CD4-positive, alpha-beta T cell treated with Interleukin-1 beta for 1 hour (primary cell): ENCODE measurements at places on chromosomes 12 and 14.
A peak's percentile ranks its signal among the peaks of the same experiment; 100 is the strongest.

DNA sequence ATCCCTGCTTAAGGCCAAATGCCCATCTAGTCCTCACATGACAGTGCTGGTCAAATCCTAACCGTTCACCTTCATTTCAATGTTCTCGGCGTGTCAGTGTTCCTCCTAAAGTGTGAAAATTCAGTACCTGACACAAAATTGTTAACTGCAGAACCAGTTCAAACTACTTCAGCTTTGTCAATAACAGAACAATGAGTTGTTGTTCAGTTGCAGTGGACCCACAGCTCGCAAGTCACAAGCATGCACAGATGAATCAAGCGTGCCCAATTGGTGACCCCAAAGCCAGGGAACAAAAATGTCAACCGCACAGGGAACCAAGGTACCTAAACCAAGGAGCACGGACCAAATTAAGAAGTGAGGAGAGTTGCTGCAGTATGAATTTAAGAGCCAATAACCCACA is 23.2 kb downstream of the NRDE2 start:
- no peak for DNase-seq

DNA sequence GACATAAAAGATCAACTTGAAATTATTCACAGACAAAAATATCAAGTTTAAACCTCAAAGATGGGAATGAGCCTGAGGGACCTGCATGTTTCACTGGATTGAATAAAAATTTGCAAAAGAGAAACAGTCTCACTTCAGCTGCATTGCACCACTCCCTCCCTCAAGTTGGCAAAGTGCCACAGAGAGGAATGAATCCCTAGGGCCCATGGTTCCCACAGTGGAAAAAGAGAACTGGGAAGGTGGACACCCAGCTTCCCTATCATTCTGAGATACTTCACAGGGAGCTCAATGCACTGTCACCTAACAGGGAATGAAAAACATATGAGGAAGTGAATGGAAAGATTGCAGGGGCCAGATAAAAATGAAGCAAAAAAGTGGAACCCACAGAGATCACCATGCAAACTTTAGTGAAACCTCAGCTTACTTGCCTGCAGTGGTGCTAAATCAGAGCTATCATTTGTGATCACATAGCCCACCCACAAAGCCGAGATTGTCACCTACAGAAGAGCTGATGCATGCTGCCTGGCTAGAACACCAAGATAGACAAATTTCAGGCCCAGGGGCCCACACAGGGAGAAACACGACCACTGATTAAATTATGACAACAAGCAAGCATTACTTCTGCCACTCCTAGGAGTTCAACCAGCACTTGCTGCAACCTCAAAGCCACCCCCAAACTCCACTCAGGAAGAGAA is 911.3 kb downstream of the LRFN5 start:
- DNase-seq: no peak

DNA sequence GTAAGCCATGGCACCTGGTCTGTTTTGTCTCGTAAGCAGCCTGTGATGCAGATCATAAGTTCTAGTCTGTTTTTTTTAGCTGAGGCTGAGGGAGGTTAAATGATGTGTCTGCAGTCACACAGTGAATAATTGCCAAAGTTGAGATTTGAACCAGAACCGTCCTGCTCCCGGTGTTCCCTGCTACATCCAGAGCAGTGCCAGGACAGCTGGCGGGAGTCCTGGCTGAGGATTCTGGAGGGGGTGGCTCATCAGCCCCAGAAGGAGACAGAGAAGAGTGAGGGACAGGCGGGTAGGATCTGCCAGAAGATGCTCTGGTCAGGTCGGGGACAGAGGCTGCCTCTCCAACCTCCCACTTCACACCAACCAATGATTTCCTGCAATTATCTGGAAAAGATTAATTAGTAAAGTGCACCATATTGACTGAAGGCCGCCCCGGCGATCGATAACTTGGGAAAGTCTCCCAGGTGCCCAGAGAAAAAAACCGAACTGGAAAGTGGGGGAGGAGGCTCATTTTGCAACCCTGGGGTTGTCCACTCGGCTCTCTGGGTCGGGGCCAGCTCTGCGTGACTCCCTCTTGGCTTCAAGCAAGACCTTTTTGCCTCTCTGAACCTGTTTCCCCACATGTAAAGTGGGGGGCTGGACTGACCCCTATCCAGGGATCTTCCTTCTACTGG is 42.1 kb downstream of the MVK start:
- no peak for DNase-seq

- no peak for DNase-seq
These were observed 249.3 kb upstream of the AVPR1A start for GRCh38 chr12:63400318-63400717.

GRCh38 chr12:110743571-110744093 is 941 bp upstream of the PPP1CC start:
- DNase-seq: no peak

- DNase-seq: no peak
These were observed 22.0 kb upstream of the SSTR1 start for GRCh38 chr14:38185671-38186070.

GRCh38 chr12:65603438-65604351 is 220.6 kb upstream of the HMGA2 start:
- no peak for DNase-seq

DNA sequence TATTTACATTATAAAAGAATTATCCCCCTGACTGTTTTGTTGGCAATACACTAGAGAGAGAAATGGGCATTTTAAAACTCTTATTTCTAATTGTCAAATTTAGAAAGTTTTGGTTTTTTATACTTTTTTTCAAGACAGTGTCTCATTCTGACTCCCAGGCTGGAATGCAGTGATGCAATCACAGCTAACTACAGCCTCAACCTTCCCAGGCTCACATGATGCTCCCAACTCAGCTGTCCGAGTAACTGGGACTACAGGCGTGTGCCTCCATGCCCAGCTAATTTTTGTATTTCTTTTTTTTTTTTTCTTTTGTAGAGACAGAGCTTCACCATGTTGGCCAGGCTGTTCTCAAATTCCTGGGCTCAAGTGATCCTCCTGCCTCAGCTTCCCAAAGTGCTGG is 8.3 kb upstream of the OR11H6 start:
- DNase-seq: no peak

GRCh38 chr12:124861492-124861891 is 2.2 kb downstream of the SCARB1 start:
- no peak for DNase-seq

DNA sequence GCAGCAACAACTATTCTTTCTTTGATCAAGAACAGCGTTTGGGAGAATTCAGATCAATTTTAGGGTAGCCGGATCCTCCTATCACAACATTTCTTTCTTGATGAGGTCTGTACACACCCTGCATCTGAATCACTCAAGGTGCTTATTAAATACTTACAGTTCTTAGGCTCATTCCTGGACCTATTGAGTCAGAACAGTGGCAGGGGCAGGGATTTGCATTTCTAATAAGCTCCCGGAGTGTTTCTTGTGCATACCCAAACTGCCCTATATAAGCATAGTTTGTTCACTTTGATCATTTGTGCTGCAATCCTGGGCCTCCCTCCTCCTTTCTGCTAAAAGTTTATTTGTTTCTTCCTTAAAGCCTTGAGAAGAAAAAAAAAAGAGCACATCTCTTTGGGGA is 80.5 kb upstream of the RPH3A start:
- no peak for DNase-seq

DNA sequence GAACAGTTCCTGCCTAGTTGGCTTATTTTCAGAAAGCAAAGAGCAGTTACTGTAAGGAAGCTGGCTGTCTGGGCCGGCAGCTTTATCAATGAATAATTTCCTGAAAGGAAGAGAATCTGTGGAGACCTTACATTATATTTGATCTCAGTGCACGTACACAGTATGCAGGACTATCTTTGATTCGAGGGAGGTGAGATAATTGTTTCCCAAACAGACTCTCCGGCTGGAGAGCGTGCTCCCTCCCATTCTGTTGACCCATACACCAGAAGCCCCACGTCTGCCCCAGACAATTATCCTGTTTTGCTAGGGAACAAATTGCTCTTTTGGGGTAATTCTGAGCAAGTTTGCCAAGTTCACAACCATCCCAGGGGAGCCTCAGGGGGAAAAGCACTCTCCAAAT is 1115.0 kb downstream of the VRK1 start:
- DNase-seq: no peak

- no peak for DNase-seq
These were observed 260.7 kb downstream of the SSPN start for GRCh38 chr12:26455936-26456574.

GRCh38 chr14:102928412-102929240 is 6.2 kb downstream of the AMN start:
- DNase-seq: peak; percentile 86

- no peak for DNase-seq
These were observed 14.4 kb upstream of the PRR4 start for GRCh38 chr12:10863512-10864218.

DNA sequence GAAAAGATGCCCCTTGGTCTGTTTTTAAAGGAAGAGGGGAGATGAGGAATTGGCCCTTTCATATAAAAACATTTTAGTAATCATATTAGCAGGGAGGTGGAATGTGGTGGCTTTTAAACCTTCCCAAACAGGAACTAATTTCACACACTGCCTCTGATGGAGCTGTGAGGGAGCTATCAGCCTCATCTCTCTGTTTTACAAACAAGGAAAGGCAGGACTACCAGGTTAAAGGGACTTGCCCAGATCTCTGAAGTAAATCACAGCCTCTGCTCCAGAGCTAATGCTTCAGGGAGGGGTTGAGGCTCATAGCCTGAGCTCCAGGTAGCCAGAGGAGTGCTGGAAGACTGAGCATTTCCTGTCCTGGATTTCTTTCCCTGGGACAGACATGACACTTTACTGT is 1.1 kb upstream of the BMP4 start:
- DNase-seq: no peak

- no peak for DNase-seq
These were observed 16.6 kb downstream of the SSH1 start for GRCh38 chr12:108840605-108841332.

DNA sequence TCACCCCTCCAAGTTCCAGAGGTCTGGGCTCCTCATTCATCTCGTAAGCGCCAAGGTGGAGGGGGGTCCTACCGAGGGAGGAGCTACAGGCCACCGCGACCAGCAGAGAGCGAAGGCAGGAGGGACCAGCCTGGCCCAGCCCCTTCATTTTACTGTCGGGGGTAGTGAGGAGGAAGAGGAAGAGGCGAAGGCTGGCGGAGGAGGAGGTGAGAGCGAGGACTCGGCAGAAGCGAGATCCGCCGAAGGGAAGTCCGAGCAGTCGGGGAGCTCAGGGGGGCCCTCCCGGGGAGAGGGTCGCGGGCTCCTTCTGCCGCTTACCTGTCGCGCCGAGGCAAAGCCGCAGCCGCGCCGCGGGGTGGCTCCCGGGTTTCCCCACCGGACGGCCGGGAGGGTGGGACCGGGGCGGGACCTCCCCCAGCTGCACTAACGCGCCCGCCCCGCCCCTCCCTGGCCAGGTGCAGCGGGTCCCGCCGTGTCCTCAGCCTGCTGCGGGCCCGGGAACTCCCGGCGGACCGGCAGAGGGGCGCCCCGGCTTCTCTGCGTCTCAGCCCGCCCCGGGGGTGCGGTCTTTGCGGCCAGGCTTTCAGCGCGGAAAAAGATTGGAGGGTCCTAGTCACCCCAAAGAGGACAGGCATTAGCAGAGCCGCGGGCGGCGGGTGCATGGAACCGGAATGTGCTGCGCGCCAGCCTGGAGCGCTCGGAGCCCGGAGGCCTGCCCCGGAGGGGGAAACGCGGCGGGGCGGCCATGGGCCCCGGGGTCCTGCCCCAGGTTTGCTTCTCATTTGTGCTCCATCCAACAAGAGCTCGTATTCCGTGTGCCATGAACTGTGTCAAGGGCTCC is at the start of gene GALNT6:
GALNT6 (minus strand) TSS at position 124 of the 841 bp plus-strand sequence. CDS start 11,625 bp downstream, outside the sequence.
- peak; percentile 77 for DNase-seq
